ENCODE measurements at places on chromosomes 13 and 19. TPM values are rescaled to one million over a fixed set of nuclear protein-coding genes. Genes with fewer than 3 reads are reported as not detected.

The GNG7 gene
- 0.06 TPM for total RNA-seq

The PSG4 gene
- 0.93 TPM for total RNA-seq

The NCR1 gene
- not detected for total RNA-seq

The SSBP4 gene
- 52.8 TPM for total RNA-seq

The NDUFA13 gene
- 135 TPM for total RNA-seq

The C19orf85 gene
- total RNA-seq = not detected

The LRRC8E gene
- 8.9 TPM for total RNA-seq

The OR4F17 gene
- not detected for total RNA-seq

The ZNF491 gene
- total RNA-seq = not detected

The GSX1 gene
- total RNA-seq = not detected

The SH2D3A gene
- 13.3 TPM for total RNA-seq

The PSPC1 gene
- 43.8 TPM for total RNA-seq

The VSTM2B gene
- total RNA-seq = not detected

The MRI1 gene
- total RNA-seq = 16.2 TPM

The PCID2 gene
- 46.2 TPM for total RNA-seq

The WTIP gene
- 32.8 TPM for total RNA-seq

The ELANE gene
- 0.14 TPM for total RNA-seq

The ZNF154 gene
- total RNA-seq = not detected

The POU4F1 gene
- total RNA-seq = 0.63 TPM

The IL17D gene
- total RNA-seq = 1.0 TPM

The NLRP7 gene
- not detected for total RNA-seq

The ZNF835 gene
- not detected for total RNA-seq

The DPF1 gene
- total RNA-seq = 4.9 TPM

The ZNF45 gene
- 13.0 TPM for total RNA-seq

The SIGLEC8 gene
- total RNA-seq = not detected

The ZNF20 gene
- not detected for total RNA-seq

The ERICH4 gene
- not detected for total RNA-seq

The KLK3 gene
- total RNA-seq = not detected
